ENCODE measurements at places on chromosomes 12 and 14.

GRCh38 chr12:68245180-68246021 lies 8.0 kb downstream of the IL22 start:
- DNase-seq = no peak

GRCh38 chr12:9073076-9073475 lies 42.6 kb downstream of the A2M start:
- no peak for DNase-seq

- DNase-seq = no peak
Observed at GRCh38 chr12:108679106-108679681, 45.5 kb upstream of the SELPLG start.

GRCh38 chr12:65943388-65944137 lies 119.3 kb downstream of the HMGA2 start:
- no peak for DNase-seq

GRCh38 chr12:131372171-131372475 lies 338.8 kb upstream of the SFSWAP start:
- DNase-seq = no peak

DNA sequence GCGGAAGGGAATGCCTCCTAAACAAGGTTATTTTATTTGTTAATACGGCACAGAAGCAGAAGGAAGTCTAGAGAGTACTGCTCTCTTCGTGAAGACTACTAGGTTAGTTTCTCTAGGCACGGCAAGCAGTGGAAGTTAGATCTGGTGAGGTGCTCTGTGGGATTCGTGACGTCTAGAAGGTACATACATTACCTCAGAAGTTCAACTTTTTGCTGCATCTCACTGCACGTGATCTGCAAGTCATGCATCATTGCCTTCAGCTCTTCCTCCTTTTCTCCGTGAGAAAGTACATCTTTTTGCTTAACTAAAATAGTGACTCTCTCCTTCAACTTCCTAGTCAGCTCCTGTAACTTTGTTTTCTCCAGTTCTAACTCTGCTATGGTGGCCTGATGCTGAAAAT lies 74.7 kb downstream of the NIN start:
- no peak for DNase-seq

- DNase-seq = no peak
Observed at GRCh38 chr14:69652942-69653684, 41.7 kb downstream of the SUSD6 start.

DNA sequence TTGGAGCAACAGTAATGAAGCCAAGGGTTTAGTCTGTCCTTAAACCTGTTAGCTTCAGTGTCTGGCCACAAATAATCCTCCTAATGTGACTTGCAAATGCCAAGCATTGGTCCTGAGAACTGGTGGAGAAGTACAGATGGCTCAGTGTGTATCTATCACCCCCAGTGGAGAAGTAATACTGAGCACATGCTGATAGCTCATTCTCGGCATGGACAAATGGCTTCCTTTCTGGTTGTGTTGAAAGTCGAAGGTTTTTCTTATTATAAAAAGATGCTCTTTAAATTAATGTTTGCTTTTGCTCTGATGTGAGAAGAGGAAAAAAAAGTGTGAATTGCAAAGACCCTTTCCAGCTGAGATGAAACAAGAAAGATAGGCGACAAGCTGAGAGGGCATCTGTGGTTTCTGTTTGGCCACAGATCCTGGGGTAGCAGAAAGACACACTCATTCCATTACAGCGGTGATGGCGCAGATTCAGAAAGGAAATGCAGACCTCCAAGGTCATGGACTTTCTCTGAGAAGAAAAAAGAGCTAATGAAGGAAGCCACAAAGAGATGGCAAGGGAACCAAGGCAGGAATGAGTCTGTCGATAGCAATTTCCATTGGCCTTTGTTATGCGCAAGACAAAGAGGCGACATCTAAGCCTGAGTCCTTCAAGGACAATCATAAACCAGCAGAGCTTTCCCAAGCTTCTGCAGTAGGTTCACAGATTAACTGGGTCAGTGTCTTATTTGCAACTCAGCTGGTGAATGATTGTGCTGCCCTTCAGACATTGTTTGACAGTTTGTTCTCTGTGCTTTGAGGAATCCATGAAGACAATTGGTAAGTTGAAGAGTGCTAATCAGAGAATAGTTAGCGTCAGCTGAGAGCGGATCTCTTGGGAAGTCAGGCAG lies 155.5 kb upstream of the RGS6 start:
- DNase-seq = no peak

- DNase-seq = no peak
Observed at GRCh38 chr14:88975043-88975830, 150.8 kb downstream of the TTC8 start.

GRCh38 chr14:63383776-63384367 lies 65.1 kb upstream of the GPHB5 start:
- no peak for DNase-seq

DNA sequence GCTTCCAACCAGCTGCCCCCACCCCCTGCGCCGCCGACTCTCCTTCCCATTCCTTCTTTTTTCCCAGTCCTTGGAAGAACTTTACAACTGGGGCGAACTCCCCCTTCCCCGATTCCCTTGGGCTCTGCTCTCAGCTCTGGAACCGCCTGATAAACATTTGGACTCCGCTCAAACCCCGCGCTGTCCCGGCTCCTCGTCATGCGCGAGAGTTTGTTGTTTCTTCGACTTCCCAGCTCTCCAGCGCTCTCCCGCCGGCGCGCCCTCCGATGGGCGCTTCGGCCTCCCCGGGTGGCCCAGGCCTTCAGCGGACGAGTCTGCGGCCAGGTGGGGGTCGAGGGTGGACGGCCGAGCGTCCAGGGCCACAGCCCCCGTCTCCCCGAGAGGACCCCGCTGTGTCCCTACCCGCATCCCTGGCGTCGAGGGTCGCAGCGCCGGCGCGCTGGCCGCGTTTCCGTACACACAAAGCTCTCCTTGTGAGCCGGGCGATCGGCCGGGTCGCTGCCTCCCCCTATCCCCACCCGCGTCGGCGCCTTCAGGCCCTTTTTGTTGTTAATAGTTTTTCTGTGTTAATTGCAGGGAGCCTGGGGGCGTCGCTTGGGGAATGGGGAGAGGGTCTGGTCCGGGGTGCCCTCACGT lies 847 bp downstream of the MMP14 start:
- no peak for DNase-seq

DNA sequence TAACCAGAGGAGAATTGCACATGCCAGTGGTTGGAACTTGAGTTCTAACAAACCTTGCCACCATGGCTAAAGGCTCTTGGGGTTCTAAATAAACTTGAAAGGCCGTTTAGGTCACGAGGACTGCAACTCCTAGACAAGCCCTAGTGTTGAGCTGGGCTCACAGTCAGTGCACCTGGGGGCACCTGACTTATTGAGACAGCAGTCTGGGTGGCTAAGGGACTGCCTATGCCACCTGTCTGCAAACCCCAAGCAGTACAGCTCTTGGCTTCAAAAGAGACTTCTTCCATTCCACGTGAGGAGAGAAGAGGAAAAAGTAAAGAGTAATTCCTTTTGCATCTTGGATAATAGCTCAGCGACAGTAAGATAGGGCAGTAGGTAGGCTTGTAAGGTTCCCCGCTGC lies 765.6 kb upstream of the FOXG1 start:
- DNase-seq = no peak

DNA sequence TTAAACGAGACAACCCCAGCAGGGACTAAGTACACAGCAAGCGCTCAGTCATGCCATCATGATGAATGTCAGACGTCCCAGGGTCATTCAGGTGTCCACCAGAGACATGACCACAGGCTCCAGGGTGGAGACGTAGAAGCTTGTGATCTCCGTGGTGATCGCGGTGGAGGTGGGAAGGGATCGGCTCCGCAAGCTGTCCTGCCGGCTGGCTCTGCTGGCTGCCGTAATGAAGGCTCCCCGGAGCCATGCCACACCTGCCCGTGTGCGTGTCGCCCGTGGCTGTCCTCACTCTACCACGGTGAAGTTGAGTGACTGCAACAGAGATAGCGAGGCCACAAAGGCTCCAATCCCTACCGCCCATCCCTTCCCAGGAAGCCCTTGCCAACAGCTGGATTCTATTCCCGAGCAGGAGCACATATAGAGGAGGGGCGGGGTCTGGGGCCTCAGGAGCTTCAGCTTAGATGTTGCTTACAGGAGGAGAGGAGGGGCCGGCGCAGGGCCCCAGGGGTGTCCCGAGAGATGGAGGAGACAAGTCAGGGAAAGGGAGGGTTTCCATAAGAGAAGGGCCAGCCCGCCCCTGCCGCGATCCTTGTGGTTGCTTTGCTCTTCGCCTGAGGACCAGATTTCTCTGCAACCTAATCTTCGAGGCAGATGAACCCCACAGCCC lies 332.6 kb upstream of the SFSWAP start:
- DNase-seq = no peak

- DNase-seq = no peak
Observed at GRCh38 chr14:20818861-20819260, 16.2 kb upstream of the RNASE1 start.

DNA sequence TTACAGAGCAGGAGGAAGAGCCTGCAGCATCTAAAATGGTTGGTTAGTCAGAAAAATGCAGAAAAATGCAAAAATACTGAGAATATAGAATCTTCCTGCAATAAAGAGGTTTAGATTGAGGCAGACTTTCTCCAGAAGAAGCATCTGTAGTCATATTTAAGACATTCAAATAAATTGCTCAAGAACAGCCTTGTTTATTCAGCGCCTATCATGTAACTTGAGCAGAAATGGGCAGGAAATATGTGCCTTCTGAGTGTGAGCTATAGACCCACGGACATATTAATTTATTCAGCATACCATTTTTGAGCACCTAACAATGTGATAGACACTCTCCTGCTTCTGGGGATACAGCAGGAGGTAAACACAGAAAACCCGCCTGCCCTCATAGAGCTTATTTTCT lies 102.0 kb upstream of the HIF1A start:
- DNase-seq = no peak

GRCh38 chr12:5556033-5556614 lies 124.2 kb downstream of the NTF3 start:
- DNase-seq = no peak

DNA sequence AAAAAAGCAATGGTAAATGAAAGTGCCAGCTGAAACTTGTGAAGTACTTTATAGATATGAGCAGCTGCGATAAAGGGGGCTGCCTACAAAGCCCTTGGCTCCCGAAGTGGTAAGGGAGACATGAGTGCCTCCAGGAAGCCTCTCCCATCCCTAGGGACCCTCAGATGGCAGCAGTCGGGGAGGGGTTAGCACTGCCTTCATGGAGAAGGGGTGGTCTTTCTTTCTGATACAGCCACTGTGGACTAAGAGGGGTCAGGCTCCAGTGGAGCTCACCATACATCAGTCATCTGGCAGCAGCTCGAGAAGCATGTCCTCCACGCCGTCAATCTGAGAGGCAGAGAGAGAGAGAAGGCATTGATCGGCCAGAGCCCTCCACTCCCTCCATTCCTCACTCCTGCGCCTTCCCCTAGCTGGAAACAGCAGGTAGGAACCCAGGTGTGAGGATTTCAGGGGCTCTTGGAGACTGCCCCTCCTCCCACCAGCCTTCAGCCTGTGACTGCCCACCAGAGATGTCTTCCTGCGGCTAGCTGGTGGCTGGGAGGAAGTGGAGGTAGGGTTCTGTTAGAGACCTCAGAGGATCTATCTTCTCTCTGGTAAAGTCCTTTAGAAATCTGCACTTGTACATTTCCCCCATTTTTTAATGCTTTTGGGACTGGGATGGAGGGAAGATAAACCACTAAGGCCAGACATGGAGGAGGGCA lies 2.3 kb downstream of the TCL1A start:
- no peak for DNase-seq

GRCh38 chr14:96762650-96763049 lies 34.5 kb upstream of the VRK1 start:
- no peak for DNase-seq

DNA sequence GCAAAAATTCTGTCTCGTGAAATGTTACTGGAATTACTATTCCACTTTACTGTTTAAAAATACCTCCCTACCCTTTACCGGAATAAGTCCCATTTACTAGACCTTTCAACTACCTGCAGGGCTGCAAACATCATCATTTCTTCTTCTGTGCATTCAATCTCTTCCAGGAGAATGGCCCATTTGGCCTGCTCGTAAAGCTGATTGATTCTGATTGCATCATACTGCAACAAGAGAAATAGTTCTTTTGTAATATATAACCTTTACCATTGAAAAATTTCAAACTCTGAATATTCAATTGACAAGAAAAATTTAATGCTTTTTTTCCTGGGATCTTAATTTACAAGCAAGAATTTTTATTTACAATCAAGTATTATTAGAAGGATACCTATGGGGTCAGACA lies 72.4 kb downstream of the FERMT2 start:
- no peak for DNase-seq

DNA sequence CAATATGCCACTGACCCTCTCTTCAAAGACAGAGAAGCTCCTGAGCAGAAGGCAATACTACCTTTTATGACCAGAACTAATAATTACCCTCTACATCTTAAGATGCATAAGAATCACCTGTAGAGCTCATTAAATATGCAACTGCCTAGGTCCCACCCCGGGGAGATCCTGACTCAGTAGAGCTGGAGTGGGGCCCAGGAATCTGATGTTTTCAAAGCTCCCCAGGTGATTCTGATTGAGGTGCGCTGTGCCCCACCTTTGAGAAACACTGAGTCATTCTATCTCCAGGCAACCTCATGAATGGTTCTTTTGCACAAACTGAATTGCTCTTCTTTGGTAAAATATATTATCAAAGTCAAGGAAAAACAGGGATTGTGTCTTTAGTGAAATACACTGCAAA lies 149.3 kb upstream of the BMP4 start:
- no peak for DNase-seq

DNA sequence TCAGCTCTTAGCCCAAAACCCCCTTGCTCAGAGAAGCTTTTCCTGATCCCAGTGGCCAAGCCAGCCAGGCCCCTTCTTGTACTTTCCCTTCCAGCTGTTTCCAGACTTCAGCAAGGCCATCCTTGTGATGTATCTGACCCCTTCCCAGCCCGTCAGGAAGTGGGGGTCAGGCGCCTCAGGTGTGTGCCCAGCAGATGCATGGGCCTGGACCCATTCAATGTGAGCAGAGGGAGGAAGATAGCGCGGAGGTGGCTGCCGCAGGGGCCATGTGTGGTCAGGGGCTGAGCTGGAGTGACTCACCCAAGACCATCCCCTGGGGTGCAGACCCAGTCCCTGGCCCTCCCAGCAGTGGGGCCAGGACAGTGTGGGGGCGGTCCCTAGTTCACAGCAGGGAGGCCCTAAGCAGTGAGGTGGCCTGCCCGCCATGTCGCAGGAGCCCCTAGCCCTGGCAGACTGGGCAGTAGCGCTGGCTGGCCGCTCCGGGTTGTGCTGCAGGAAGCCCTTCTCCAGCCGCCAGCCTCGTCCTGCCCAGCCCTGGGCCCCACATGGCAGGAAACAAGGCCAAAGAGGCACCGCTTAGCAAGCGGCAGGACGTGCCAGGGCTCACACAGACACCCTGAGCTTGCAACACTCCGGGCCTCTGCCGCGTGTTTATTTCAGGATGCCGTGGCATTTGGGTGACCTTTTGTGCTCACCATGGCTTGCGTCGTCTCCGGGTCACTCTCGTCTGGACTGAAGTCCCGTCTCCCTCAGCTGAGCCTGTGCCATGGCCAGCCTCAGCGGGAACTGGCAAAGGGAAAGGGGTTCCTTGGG lies 12.0 kb downstream of the ADSS1 start:
- DNase-seq = no peak

DNA sequence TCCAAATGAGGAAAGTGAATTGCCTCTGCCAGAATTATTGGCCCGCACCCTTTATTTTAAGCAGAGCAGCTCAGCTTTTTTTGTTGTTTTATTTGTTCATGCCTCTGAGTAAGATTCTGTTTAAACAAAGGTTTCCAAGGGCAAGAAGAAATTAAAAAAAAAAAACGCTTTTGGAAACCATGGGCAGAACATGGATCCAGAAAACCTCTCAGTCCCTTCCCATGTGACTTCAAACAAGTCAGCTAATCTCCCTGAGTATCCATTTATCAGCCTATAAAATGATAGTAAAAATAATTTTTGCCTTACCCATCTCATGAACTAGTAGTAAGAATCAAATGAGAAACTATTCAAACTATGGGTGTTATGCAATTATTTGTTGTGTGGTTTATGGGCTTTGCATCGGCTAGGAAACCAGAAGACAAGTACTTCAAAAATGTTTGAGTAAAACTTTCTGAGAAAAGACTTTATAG lies 27.6 kb downstream of the KITLG start:
- DNase-seq = no peak

All from T-helper 22 cell (primary cell).